ENCODE measurements at places on chromosomes 1 and 21.

GRCh38 chr21:35034203-35034926 lies 14.7 kb downstream of the RUNX1 start:
- no peak for DNase-seq

GRCh38 chr1:28521502-28522164 lies 15.8 kb downstream of the RCC1 start:
- DNase-seq, result no peak

- peak; percentile 45 for DNase-seq
Observed at GRCh38 chr1:201456499-201457309, 12.3 kb downstream of the PHLDA3 start.

DNA sequence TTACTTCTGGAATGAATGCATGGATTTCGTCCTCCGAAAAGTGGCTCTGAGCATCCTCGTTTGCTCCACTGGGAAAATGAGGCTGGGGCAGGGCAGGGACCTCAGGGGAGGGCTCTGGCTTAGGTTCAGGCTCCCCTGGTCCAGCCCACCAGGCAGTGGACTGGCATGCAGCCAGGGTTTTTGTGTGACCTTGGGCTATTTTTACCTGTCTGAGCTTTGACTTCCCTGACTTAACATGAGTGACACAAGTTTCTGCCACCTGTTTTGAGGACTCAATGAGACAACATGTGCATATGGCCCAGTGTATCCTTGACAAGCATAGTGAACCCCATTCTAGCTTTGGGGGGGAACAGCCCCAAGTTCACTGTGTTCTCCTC lies 32.6 kb upstream of the EDN2 start:
- no peak for DNase-seq

DNA sequence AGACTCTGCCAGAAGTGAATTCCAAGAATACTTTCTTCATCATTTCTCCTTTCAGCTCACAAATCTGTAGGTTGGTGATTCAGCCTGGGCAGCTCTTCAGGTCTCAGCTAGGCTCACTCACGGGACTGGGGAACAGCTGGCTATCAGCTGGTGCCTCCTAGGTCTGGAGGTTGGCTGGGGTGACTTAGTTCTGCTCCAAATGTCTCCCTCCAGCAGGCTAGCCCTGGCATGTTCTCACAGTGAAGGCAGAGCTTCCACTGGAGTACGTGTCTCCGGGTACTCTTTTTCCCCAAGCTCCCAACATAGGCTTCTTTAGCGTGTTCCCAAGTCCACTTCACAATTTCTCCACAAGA lies 12.5 kb upstream of the VAMP4 start:
- DNase-seq, result no peak

- no peak for DNase-seq
Observed at GRCh38 chr1:87362834-87363426, 34.2 kb downstream of the LMO4 start.

GRCh38 chr1:145942871-145943270 lies 14.9 kb downstream of the LIX1L start:
- DNase-seq, result no peak

- DNase-seq, result peak; percentile 58
Observed at GRCh38 chr1:218346391-218347204, 1.5 kb downstream of the TGFB2 start.

DNA sequence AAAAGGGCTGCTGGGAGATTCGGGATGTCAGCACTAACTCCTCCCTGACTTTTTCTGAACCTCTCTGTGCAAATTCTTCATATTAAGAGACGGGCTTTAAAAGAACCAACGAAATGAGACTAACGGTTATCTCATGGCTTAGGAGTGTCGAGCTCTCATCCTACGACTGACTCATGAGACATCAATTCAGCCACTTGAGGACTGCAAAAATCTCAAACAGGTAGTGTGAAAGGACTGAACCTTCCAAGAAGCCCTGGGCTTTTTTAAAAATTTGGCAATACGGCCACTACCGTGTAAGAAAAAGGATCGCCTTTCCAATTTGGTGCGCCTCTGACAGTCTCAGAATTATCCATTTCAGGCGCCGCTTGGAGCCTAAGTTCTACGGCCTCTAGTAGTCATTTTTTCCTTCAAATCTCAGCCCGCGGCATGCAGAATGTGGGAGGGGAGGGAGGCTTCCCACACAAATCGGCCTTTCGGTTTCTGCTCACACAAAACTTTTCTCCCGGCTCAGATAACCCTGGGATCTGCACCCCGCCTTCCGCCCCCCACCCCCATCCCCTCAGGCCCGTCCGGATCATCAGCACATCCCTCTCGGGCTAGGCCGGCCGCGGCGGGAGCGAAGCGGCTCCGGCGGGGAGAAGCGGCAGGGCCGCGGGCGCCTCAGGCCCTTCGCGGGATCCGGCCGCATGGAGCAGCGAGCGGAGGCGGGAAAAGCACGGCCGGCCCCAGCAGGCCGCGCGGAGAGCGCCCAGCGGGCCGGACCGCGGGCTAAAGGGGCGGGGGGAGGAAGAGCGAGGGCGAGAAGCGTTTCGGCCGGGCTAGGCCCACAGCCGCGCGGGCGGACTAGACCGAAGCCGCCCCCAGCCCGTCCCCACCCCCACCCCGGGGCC lies 618 bp downstream of the HNRNPR start:
- DNase-seq, result peak; percentile 48

DNA sequence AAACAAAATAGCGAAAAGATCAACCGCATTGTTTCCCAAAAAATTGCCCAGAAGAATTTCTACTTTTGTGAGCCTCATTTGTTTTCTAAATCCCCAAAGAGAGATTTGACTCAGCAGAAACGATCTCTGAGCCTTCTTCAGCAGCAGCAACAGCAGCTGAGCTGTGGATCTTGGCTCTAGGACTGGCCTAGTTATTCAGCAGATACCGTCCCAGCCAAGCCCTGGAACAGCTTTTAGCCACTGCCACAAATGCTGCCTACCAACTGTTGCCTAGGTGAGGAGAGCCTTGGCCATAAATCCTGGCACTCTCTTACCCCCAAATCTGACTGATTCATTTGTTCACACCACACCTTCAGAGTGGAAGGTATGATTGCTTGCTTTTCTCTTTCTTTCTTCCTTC lies 320.1 kb downstream of the TGFB2 start:
- DNase-seq, result peak; percentile 75

GRCh38 chr1:51497340-51497739 lies 21.7 kb downstream of the EPS15 start:
- DNase-seq, result no peak

DNA sequence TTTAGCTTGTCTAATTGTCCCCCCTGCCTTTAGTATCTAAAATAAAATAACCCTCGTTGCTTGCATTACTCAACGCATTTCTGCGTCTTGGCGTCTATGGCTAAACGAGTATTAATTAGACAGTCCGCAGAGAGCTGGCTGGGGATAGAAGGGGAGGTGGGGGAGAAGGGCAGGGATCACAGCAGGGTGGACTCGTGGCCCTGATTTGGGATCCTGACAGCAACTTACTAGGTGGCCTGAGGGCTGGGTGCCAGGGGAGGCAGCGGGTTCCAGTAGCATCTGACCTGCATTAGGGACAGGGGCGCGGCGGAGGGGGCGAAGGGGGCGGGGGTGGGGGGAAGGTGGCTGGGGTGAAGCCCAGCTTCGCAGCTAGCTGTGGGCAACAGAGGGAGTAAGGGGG lies 1.1 kb upstream of the BACE2 start:
- peak; percentile 26 for DNase-seq

DNA sequence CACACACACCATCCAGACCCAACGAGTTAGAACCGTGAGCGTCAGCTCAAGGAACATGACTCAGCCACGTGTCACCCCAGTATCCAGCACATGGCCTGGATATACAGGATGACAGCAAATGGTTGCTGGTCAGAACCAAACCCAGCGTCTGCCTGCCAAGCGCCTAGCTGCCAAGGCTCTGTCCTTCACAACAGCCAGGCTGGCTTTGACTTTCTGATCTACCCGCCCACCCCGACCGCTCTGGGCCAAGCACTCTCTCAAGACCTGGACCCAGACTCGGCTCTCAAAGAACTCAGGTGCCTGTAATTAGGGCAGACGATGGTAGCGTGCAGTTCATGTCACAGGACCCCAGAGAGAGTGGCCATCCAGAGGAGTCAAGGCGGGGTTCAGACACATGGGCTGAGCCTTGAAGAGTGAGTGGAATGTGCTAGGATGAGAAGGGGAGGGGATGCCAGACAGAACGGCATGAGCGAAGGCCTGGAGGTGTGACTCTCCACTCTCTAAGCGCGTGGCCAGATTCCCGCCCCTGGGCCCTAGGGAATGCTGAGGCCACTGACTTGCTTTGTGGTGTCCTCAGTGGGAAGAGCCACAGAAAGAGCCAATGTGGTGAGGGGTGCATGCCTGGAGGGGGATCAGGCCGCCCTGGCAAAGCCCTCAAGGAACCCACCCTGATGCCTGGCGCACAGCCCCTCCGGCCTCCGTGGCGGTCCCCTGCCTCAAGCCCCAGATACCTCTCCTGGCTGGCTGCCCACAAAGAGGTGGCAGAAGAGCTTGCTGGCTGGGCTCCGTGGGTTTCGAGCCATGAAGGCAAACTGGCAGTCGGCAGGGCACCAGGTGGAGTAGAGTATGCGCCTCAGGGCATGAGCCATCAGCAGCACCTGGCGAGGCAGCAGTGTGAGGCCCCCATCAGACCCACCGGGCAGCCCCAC lies 7.0 kb downstream of the SH2D5 start:
- DNase-seq, result no peak

- no peak for DNase-seq
Observed at GRCh38 chr1:198649968-198650338, 11.1 kb downstream of the PTPRC start.

DNA sequence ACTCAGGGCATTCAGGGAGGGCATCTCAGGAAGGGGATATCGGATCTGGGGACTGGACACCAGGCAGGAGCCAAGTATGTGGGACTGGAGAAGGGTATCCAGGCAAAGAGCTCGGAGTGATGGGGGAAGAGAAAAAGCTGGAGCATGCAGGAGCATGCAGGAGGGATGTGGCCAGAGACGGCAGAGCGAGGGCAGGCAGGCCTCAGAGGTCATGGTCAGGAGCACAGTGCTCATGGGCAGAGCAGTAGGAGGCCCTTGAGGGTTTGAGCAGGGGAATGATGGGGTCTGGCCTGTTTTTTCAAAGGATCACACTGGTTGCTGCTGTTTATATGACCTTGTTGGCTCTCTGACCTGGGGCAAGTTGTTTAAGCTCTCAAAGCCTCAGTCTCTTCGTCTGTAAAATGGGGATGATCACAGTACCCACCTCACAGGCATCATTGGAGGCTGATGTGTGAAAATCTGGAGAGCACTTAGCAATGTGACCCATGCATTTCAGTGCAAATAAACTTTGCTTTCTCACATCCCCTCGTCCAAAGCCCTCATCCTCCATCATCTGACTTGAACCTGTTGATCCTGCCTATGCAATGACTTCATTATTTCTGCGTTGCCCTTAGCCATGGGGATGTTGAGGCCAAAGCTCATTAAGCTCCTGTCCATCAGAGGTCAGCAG lies 273.1 kb downstream of the MATN1 start:
- DNase-seq, result no peak

- DNase-seq, result peak; percentile 68
Observed at GRCh38 chr1:93613898-93614297, 67.7 kb downstream of the BCAR3 start.

DNA sequence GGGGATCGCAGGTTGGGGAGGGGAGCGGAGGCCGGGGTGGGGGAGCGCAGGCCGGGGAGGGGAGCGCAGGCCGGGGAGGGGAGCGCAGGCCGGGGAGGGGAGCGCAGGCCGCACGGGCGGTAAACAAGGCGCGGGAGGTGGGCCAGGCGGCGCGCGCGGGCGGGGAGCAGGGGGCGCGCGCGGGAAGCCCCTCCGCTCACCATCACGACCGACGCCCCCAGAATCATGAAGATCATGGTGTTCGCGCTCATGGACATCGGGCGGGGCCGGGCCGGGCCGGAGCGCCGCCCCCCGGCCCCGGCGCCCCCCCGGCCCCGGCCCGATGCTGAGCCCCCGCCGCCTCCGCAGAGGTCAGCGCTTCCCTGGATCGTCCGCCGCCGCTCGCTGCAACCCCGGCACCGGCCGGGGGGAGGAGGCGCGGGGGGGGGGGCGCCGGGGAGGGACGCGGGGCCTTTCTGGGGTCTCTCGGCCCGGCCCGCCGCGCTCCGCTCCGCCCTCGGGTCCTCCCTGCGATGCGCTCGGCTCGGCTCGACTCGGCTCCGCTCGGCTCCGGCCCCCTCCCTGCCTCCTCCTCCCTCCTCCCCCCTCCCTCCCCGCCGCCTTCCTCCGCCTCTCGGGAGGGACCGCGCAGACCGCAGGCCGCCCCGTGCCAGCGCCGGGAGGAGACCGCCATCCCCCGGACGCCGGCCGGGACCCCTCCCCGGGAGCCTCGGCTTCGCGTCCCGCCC lies at the start of gene TMEM240:
TSS of gene TMEM240 (minus strand) at position 535 of the 728 bp plus-strand sequence. CDS start at position 257, 278 bp downstream.
- peak; percentile 79 for DNase-seq

DNA sequence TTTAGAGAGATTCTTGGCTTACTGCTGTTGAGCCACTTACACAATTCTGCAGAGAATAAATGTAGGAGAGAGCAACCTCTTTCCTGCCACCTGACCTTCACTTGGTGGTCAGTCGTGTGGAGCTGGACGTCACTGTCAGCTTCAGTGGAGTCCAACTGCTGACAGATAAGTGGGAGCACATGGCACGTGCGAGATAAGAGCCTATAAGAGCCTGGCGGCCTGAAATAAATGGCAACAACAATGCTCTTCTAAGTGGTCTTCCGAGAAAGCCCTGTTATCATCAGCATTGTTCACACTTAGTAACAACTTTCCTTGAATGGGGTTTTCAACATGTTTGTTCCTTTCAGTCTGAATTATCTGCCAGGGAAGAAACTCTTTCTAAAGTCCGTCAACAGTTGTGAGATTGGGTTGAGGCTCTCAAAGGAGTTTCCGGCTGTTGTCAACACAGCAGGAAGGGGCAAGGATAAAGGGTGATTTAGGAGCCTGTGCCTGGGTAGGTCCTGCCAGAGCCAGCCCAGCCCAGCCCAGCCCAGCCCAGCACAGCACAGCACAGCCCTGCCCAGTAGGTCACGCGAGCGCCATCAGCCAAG lies 57.2 kb upstream of the RUNX1 start:
- DNase-seq, result no peak

GRCh38 chr1:183859831-183860230 lies 54.9 kb downstream of the RGL1 start:
- no peak for DNase-seq

DNA sequence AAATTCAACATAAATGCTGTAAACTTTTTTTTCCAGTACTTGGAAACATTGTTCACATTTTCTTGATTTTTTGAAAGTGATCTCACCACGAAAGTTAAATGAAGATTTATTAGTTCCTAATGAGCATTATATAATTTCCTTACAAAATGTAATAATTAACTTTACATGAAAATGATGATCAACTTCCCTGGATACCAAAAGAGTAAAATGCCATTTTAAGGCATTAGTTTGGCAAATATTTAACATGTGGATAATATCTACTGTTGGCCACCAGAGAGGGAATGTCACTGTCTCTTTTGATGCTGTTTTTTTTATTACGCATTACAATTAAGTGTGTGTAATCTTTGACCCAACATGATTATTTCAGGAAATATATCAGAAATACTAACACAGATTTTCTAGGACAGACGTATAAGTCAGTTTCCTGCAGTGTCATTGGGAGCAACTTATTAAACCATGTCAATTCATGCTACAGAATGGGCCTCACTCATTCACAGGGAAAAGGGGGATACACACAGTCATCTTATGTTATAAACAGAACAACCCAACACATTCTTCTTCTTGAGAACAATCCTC lies 903.9 kb upstream of the ADGRL2 start:
- DNase-seq, result no peak

- no peak for DNase-seq
Observed at GRCh38 chr1:202106340-202107254, 16.1 kb upstream of the GPR37L1 start.

- no peak for DNase-seq
Observed at GRCh38 chr1:37765916-37766664, 1.2 kb upstream of the EPHA10 start.

GRCh38 chr1:210786546-210786945 lies 347.4 kb downstream of the KCNH1 start:
- DNase-seq, result no peak
